ENCODE measurements at places on chromosomes 11 and 22.

GRCh38 chr22:43990044-43990443 lies 34.1 kb upstream of the PARVB start:
- DNase-seq: no peak

DNA sequence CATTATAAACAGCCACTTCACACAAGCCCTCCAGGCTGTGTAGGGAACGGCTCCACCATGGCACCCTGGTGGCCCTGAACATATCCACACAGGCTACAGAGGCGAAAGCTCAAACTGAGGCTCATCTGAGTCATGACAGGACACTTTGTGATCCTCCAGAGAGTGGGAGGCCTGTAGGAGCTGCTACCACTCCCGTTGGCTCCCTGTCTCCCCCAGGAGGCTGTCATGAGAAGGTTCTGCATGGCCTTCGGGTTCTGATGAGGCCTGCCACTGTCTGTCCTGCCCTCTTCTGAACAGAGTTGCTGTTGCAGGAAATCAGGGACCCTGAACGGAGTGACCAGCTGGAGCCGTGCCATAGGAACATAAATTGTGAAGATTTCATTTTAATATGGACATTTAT lies 23.8 kb upstream of the ALDH3B2 start:
- no peak for DNase-seq

DNA sequence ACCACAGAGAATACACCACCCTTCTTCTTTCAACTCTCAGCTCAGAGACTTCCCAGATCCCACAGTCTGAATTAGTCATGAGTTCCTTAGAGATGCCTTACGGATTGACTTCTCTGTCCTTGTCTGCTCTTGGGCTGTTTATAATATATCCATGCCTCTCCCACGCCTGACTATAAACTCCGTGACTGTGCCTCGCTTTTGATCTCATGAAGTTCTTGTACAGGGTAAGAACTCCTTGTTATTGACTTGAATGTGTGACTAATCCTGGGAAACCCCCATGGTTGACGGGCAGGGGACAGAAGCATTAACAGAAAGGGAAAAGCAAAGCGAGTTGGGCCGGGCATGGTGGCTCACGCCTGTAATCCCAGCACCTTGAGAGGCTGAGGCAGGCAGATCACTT lies 62.4 kb upstream of the POU2AF1 start:
- DNase-seq: peak; percentile 14

DNA sequence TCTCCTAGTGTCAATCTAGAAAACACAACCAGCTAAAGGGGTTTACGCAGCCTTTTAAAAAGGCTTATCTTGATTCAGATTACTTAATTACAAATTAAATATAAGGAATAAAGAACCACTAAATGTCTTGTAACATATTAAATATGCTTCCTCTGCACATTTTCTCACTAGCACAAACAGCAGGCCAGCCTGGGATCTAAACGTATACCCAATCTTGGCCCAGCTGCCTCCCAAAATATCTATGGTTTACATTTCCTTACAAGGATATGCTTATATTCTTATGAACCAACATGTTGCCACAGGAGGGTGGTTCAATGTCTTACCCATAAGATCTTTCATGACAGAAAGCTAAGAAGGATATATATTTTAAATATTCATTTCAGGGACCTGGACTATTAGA lies 7.7 kb downstream of the LGR4 start:
- no peak for DNase-seq
